ENCODE measurements at places on chromosomes 2 and 18.

DNA sequence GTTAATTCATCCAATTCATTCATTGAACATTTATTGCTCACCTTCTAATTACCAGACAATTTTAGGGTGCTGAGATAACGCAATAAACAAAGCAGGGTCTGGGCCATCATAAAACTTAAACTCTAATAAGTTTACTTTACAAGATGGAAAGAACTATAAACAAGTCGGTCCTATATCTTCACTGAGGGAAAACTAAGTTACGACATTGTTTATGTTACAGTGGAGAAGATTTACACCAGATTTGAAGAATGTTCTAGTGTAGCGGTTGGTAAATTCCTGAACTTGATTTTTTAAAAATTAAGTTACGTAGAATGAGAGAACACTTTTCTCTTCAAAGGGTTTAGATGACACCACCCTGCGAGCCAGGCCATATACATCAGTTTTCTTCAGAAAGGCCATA, 20.7 kb upstream of the FRZB start:
- no peak for DNase-seq

- DNase-seq: no peak
Observed at GRCh38 chr2:137924019-137924418, 40.3 kb upstream of the HNMT start.

- DNase-seq: peak; percentile 17
Observed at GRCh38 chr2:211469664-211470059, 913.3 kb downstream of the CPS1 start.

GRCh38 chr2:11366326-11366741, 21.9 kb upstream of the ROCK2 start:
- no peak for DNase-seq

DNA sequence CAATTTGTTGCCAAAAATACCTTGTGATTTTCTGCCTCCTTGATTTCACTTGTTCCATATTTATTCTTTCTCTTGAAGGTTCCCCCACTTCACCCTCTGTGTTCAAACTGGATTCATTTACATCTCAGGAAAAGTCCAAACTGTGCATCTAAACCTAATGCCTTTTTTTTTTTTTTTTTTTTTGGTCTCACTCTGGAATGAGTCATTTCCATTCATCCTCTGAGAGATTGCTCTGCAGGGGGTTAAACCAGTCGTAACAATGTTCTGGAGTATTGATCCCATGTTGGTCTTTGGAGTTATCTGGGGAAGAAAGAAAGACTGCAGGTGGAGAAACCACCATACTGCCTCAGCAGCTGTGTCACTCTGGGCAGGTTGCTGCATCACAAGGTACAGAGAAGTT, 119.7 kb downstream of the TACR1 start:
- peak; percentile 26 for DNase-seq

GRCh38 chr2:190875891-190876290, 4.7 kb upstream of the GLS start:
- DNase-seq: no peak

DNA sequence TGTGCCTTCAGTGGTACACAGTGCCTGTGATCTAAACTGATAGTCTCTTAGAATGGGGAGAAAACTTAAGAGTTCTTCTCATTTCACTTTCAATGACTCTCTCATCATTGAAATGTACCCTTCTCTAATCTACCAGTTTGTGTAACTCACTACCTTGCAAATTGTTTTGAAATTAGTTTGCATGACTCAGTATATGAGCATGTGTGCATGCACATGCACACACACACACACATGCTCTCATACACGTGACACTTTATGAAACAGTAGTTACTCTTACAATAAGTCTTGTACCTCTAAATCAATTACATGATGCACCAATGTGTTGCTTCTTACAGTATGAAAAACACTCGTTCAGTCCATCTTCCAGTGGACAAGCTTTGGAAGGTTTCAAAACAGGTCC, 10.6 kb downstream of the LYPD6B start:
- DNase-seq: no peak

DNA sequence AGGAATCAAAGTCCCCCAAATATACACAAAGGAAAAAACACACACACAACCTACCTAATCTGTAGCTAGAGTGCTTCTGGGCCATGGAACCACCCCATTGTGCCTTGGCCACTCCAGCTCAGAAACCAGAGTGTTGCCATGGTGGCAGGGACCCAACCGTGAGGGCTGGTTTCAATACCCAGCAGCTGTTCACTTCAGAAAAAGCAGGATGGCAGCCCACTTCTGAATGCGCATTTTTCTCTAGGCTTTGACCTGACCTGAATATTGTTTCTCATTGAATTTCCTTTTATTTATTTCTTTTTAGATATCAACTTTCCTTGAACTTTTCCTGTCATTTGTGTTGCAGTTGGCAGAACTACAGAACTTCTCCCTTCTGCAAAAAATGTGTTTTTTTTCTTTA, 43.0 kb upstream of the EHBP1 start:
- peak; percentile 10 for DNase-seq

- no peak for DNase-seq
Observed at GRCh38 chr2:22999951-23000350, 385.0 kb upstream of the KLHL29 start.

- DNase-seq: no peak
Observed at GRCh38 chr2:197304556-197305011, 6.0 kb downstream of the ANKRD44 start.

- no peak for DNase-seq
Observed at GRCh38 chr2:148933456-148933855, 58.4 kb downstream of the KIF5C start.

DNA sequence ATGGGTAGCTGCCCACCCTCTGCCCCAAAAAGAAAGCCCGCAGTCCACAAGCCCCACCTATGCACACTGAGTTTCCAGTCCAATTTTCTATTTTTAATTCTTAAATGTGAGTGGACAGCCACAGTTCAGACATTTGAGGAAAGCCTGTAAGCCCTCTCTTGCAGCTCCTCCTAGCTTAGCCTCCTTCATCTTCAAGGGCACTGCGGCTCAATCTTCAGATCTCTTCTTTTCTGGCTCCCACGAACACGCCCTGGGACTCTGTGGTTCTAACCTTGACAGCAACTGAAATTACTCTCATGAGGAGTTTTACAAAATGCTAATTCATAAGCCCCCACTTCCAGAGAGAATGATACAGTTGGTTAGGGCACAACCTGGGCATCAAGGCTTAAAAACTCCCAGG, 144.0 kb downstream of the MSH2 start:
- no peak for DNase-seq

DNA sequence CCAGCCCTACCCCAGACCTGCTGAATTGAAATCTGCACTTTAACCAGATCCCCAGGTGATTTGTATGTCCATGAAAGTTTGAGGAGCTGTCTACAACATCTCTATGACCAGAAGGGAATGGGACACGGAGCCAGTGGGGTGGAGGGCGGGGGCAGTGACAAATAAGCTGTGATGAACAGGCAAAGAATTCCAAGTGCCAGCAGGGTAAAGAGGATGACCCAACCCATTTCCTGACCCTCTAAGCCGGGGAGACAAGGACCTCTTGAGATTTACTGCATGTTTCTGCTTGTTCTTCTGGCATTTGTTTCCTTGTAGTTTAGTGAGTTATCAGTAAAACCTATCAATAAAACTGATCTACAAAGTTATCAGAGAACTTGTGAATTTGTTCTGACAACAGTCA, 8.7 kb downstream of the TET3 start:
- no peak for DNase-seq

DNA sequence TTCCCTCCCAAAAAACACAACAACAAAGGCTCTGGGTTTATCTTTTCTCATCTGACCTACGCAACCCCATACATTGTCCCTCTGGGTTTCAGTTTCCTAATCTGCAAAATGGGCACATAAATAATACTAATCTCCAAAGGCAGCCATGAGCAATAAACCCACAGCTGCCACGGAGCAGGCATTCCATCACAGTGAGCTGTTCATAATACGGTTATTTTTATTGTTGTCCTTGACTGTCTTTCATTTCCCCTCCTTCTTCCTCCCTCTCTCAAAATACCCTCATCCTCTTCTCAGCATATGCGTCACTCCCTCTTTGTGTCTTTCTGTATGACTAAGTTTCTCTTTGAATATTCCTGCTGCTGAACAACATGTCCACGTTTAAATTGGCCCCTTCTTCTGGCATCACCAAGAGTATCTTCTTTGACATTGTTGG, 129.8 kb upstream of the CAB39 start:
- DNase-seq: no peak

GRCh38 chr2:195595825-195596224, 61.2 kb upstream of the SLC39A10 start:
- DNase-seq: no peak

- DNase-seq: no peak
Observed at GRCh38 chr2:166084301-166084700, 43.5 kb downstream of the SCN1A start.

DNA sequence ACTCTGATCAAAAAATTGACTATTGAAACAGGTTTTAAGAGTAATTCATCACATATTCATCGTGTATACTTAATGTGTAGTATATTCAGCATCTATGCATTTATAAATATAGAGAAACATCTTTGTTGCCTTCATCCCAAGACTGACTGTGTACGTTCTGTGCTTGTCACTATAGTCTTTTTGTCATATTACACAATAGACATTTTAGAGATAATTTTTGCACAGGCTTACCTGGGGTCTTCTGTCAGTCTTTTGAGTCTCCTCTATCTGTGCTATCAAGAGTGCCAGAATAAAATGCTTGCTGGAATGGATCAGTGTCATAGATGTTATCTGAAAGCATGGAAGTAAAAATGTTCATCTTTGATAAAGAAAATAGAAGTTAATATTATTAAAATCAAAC, 1047.7 kb upstream of the NRXN1 start:
- no peak for DNase-seq

DNA sequence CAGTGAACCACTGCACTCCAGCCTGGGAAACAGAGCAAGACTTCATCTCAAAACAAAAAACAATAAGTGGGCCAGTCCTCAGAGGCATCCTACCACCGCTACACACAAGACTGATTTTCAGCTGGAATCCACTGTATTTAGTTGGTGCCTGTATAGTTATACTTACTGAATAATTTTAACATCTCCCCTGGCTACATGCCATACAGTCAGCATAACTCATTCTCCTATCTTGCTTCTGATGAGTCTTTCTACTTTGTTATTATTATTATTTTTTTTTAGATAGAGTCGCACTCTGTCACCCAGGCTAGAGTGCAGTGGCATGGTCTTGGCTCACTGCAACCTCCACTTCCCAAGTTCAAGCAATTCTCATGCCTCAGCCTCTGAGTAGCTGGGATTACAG, 19.9 kb upstream of the CAB39 start:
- DNase-seq: no peak

- DNase-seq: peak; percentile 94
Observed at GRCh38 chr2:234691968-234692955, 195.4 kb upstream of the ARL4C start.

GRCh38 chr2:16318474-16319195, 347.0 kb downstream of the CYRIA start:
- no peak for DNase-seq

DNA sequence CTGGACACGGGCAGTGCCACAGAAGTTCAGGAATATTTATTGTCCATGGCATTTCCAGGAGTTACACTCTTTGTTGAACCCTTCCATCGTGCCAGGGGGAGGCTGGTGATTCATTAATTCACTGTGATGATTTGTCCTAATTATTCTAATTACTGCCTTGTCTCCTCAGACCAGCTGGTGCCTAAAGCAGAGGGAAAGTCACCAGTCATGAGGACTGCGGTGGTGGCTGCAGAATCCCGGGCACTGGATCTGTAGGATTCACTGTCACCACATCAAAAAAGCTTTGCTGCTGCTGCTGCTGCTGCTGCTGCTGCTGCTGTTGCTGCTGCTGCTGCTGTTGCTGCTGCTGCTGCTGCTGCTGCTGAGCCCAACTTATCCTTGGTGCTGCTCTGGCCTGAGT, 908.2 kb downstream of the TSN start:
- no peak for DNase-seq

DNA sequence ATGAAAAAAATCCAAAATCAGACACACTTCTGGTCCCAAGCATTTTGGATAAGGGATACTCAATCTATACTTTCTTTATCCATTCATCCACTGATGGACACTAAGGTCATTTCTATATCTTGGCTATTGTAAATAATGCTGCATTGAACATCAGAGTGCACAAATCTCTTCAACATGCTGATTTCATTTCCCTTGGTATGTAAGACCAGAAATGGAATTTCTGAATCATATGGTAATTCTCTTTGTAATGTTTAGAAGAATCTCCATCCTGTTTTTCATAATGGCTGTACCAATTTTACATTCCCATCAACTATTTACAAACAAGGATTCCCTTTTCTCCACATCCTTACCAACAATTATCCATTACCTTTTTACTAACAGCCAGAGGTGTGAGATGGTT, 33.7 kb upstream of the MCM6 start:
- no peak for DNase-seq

- no peak for DNase-seq
Observed at GRCh38 chr2:159051133-159051532, 82.7 kb downstream of the TANC1 start.

GRCh38 chr2:234995332-234996068, 43.7 kb downstream of the SH3BP4 start:
- DNase-seq: no peak
